ENCODE measurements at places on chromosomes 6 and 20.

- no peak for DNase-seq
Observed at GRCh38 chr6:100892693-100893092, 11.6 kb upstream of the ASCC3 start.

- no peak for DNase-seq
Observed at GRCh38 chr6:156699017-156699421, 78.2 kb upstream of the ARID1B start.

DNA sequence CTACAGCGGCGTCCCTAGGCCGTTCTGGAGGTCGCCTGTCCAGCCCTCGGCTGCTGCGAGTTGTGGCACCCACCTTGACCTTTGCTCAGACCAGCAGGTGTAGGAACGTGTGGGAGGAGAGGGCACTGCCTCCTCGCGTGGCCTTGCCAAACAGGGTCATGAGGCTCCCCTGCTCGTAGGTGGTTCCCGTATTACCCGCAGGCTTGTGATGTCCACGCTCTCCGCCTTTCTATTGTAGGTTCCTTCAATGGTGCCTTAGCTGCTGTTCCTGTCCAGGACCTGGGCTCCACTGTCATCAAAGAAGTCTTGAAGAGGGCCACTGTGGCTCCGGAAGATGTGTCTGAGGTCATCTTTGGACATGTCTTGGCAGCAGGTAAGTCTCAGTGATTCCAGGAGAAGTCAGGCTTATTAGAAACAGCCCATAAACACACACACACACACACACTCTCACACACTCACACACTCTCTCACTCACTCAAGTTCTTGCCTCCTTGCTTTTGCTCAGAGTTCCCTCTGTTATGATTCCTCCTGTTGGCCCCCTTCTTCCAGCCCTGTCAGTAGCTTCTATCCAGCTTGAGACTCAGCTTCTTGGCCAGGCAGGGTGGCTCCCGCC lies 942 bp downstream of the ACAT2 start:
- peak; percentile 39 for DNase-seq

DNA sequence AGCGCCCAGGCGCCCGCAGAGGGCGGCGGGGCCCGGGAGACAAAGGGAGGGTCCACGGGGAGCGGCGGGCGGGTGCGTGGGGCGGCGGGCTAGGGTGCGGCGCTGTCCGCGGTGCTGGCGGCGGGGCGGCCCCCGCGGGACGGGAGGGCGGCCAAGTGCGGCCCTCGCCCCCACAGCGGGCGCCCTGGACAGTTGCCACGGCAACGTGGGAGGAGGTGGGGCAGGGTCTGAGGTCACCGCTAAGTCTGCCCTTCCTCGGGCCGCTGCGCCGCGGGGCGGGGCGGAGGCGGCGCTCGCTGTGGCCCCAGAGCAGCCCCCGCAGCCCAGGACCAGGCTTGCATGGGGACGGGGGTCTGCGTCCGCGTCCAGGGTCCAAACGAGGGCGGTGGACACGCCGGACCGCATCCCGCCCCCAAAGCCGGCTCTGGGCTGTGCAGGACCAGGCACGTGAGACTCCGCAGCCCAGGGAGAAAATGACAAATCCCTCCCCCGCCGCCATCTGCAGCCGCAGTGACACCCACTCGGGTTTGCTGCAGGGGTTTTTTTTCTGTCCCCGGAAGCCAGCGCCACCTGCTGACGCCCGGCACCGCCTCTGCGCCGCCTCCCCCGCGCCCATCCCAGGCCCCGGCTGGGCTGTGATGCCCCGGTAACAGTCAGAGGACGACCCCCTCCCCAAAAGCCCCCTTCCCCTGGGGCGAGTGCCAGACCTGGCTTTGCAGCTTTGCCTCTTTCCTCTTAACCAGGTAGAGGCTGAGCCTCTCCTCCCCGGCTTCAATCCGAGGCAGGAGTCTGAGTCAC lies 36.8 kb downstream of the YTHDF1 start:
- DNase-seq: peak; percentile 86

DNA sequence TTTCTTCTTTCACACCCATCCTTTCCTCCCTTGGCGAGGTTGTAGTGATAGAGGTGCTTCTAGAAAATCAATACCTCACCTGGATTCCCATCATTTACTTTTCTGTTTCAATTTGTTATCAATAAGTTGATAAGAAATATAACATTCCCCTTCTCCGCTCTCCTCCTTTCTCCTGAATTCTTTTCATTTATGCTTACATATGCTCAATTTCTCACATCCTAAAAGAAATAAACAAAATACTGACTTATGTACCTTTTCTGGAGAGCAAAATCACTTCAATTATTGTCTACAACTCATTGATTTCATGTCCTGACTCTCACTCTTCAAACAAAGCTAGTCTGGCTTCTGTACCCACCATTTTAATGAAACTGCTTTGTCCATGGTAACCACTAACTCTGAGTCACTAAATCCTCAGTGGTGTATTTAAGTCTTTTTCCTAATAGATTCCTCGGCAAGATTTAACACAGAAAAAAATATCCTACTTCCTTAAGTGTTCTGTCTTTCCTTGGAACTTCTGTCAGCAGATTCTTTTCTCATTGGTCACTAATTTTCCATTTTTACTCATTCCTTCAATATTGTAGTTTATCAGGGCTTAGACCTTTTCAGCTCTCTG lies 289.6 kb downstream of the RFPL4B start:
- DNase-seq: no peak

GRCh38 chr6:109595998-109596397 lies 95.0 kb downstream of the AK9 start:
- peak; percentile 31 for DNase-seq

DNA sequence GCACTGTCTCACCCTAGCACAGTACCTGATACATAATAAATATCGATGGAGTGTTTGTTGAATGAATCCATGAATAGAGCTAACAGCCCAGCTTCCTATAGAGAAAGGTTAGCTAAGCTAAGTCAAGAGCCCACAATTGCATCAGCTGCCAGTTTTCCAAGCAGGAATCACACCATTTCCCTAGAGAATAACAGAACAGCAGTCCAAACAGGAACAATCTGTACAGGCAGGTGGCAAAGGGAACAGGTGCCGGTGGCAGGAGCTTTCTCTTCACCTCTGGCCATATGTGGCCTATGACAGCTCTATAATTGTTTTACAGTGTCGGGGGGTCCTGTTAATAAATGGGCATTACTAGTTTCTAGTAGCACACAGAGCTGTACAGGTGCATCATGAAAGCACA lies 38.8 kb downstream of the ISM1 start:
- DNase-seq: no peak

DNA sequence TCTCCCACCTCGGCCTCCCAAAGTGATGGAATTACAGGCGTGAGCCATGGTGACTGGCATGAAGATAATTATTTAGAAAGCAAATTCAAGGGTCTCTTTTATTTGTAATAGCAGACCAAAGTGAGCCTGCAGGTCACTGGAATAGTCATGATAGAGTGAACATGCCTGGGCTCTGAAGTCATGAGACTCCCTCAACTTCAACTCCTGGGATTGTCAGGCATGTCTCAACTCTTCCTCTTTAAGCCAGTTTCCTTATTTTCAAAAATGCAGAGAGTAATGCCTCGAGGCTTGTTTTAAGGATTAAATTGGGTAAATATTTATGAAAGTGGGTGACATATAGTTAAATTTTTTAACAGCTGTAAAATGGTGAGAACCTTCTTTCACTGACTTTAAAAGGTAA lies 22.7 kb upstream of the HECA start:
- no peak for DNase-seq

DNA sequence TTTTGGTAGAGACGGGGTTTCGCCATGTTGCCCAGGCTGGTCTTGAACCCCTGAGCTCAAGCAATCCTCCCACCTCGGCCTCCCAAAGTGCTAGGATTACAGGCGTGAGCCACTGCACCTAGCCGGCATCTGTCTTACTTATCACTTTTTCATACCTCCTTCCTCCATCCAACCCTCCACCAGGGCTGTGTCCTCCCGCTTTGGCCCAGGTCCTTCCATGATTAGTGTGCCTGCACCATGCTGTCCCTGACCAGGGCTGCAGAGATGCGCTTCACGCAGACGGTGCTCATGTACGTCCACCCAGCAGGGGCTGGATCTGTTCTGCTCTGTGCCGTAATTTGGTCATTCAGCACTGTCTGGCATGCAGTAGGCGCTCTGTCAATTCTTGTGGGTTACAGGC lies 85.8 kb downstream of the SRC start:
- no peak for DNase-seq

GRCh38 chr20:47258745-47259695 lies 97.5 kb downstream of the ZMYND8 start:
- peak; percentile 73 for DNase-seq

DNA sequence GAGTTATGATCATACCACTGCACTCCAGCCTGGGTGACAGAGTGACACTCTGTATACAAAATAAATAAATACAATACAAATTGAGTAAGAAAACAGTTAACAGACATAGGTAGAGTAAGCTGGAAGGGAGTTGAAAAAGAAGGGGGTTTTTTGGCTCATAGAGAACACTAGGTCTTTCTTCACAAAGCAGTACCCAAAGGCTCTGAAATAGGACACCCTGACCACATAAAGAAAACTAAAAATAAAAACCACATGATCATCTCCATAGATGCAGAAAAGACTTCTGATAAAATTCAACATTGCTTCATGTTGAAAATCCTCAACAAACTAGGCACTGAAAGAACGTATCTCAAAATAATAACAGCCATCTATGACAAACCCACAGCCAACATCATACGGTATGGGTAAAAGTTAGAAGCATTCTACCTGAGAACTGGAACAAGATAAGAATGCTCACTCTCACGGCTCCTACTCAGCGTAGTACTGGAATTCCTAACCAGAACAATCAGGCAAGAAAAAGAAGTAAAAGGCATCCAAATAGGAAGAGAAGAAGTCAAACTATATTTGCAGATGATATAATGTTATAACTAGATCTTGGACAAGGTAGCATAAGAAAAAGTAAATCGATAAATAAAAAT lies 48.6 kb downstream of the TOMM6 start:
- DNase-seq: no peak

DNA sequence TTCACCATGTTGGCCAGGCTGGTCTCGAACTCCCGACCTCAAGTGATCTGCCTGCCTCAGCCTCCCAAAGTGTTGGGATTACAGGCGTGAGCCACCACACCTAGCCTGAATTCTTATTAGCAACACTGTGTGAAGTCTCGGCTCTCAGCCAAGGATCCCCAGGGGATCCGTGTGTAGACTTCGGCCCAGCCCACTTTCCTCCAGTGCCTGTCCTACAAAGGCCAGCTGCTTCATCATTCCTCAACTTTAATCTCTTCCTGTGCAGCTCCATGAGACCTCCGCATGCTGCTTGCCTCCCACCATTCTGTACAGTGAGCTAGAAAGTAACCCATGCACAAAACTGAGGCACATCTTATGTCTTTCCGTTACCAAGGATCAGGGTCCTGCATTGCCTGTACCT lies 71.8 kb downstream of the SAMD3 start:
- no peak for DNase-seq

DNA sequence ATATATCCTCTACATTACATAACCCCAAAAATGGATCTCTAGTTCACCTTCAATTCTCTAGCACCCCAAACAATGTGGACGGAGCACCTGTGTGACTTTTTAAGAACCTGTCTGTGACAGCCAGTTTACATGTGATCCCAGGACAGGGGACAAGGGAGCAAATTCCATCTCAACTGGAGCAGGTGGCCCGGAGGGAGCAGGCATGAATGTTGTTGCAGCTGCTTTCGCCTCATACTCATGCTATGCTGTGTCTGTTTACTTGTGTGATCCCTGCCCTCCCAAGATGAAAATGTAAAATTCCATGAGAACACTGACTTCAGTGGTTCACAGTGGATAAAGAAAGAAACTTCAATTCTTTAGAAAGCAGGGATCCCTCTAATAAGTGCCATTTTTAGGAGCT lies 600.3 kb downstream of the CDH26 start:
- no peak for DNase-seq

All from GM10248 (cell line).